ENCODE measurements at places on chromosomes 12 and 14. TPM values are rescaled to one million over a fixed set of nuclear protein-coding genes. Genes with fewer than 3 reads are reported as not detected.

DNA sequence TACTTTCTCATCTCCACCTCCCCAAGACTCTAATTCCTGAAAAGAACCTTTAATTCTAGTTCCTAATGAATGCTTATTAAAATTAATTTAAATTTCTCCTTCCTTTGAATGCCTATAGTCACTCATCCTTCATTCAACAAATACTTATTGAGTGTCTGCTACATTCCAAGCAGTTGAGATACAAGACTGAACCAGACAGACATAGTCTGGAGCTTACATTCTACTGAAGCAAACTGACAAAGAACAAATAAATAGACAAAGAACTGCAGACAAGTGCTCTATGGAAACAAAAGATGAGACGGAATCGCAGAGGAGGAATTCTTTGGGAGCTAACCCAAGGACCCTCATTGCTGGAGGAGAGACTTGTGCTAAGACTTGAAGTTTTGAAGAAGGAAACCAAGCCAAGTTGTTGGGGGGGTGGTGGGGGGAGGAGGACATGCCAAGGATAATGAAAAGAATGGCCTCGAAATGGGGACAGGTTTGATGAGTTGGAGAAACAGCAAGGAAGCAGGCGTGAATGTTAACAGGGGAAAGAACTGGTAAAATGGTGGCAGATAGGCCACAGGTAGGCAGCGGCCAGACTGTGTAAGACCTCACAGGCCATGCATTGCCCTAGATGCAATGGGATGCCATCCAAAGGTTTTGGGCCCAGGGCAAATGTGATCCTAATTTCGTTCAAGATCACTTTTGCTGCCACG, 9.7 kb upstream of the TDG start:
- peak overlapping the region; percentile 94 for H3K27ac ChIP-seq
- peak; percentile 18 for DNase-seq
- H3K36me3 ChIP-seq = peaks cover 32% of the 10 kb centered on the region

Gene PTPN21
- total RNA-seq = 0.12 TPM

DNA sequence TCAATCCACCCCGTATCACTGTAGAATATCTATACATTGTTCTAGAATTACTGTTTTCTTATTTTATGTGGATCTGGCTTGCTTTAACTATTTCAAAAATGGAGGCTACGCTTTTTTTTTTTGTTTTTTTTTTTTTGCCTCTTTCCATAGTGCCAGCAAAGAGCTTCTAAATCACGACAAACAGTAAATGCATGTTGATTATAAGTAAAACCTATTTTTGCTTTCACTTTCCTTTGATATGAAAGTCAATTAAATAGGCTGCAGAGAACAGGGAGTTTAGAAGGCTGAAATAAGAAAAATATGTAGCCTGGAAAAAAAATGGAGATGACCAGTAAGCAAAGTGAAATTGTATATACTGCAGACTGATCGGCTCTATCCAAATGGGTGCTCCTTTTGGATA, 112.3 kb upstream of the AMIGO2 start:
- peaks cover 32% of the 10 kb centered on the region for H3K36me3 ChIP-seq
- H3K27me3 ChIP-seq = no peaks in the 10 kb centered on the region
- H3K27ac ChIP-seq = peak overlapping the region; percentile 79
- H3K4me3 ChIP-seq = peak overlapping the region; percentile 30
- DNase-seq = no peak

GRCh38 chr12:112091563-112091962, 17.0 kb downstream of the NAA25 start:
- H3K4me3 ChIP-seq = no peak overlapping the region
- H3K27me3 ChIP-seq = no peaks in the 10 kb centered on the region
- H3K36me3 ChIP-seq = peaks cover 52% of the 10 kb centered on the region
- H3K4me1 ChIP-seq = peaks cover 25% of the 10 kb centered on the region
- H3K27ac ChIP-seq = no peak overlapping the region
- no peak for DNase-seq

Gene KRT71
- total RNA-seq = not detected

DNA sequence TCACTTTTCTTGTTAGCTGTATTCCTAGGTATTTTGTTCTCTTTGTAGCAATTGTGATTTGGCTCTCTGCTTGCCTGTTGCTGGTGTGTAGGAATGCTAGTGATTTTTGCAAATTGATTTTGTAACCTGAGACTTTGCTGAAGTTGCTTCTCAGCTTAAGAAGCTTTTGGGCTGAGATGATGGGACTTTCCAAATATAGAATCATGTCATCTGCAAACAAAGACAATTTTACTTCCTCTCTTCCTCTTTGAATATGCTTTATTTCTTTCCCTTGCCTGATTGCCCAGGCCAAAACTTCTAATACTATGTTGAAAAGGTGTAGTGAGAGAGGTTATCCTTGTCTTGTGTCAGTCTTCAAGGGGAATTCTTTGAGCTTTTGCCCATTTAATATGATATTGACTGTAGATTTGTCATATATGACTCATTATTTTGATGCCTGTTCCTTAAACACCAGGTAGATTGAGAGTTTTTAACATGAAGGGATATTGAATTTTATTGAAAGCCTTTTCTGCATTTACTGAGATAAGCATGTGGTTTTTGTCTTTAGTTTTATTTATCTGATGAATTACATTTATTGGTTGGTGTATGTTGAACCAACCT, 26.7 kb downstream of the CLECL1 start:
- peaks cover 21% of the 10 kb centered on the region for H3K36me3 ChIP-seq
- peaks cover 63% of the 10 kb centered on the region for H3K4me1 ChIP-seq

- DNase-seq = peak; percentile 75
- peak within 1 kb of the TSS; percentile 70 for H3K4me3 ChIP-seq
- H3K36me3 ChIP-seq = no peaks in the 10 kb centered on the region
- no peak within 1 kb of the TSS for H3K27ac ChIP-seq
Observed at GRCh38 chr12:55707841-55708694, at the start of gene ITGA7. ITGA7 (minus strand) TSS chr12:55707904; CDS start chr12:55707682, 222 bp downstream.

DNA sequence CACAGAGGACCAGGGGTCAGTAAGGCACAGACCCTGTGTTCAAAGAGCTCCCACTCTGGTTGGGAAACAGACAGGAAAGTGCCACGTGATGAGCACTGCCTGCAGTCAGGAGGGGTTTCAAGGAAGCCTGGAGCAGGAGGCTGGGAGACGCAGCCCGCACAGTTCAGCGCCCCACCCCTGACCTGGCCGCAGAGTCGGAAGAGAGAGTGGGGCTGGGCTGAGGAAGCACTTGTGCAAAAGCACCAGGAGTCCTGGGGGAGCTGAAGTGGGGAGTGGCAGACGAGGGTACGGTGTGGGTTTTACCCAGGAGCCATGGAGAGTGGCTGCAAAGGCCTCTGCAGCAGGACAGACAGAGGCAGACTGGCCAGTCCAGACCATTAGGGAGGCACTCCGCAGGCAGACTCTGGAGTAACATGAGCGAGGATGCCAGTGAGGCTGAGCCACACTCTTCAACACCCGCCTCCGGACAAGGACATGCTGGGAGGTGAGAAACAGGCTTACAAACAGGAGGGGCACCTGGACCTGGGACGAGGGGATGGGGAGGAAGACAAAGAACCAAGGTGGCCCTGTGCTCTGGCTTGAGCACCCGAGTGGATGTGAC, 85.7 kb upstream of the GPR68 start:
- H3K27me3 ChIP-seq = no peaks in the 10 kb centered on the region
- H3K4me3 ChIP-seq = no peak overlapping the region
- peak overlapping the region; percentile 67 for H3K27ac ChIP-seq
- peaks cover 80% of the 10 kb centered on the region for H3K4me1 ChIP-seq

GRCh38 chr14:38056270-38056669, 151.4 kb upstream of the SSTR1 start:
- H3K27ac ChIP-seq = no peak overlapping the region
- DNase-seq = no peak
- H3K4me3 ChIP-seq = no peak overlapping the region
- no peaks in the 10 kb centered on the region for H3K36me3 ChIP-seq
- H3K27me3 ChIP-seq = no peaks in the 10 kb centered on the region

DNA sequence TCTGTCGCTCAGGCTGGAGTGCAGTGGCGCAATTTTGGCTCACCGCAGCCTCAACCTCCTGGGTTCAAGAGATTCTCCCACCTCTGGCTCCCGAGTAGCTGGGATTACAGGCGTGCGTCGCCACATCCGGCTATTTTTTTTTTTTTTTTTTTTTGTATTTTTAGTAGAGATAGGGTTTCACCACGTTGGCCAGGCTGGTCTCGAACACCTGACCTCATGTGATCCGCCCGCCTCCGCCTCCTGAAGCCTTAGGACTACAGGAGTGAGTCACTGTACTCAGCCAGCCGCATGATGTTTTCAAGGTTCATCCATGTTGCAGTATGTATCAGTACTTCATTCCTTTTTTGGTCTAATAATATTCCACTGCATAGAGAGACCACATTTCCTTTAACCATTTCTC, 2.4 kb upstream of the RNF34 start:
- peaks cover 22% of the 10 kb centered on the region for H3K4me1 ChIP-seq
- H3K27me3 ChIP-seq = no peaks in the 10 kb centered on the region
- H3K36me3 ChIP-seq = peaks cover 17% of the 10 kb centered on the region
- DNase-seq = no peak

All from activated CD4-positive, alpha-beta T cell treated with anti-CD3 and anti-CD28 coated beads for 36 hours (primary cell).